ENCODE measurements at places on chromosomes 7 and 10. TPM values are rescaled to one million over a fixed set of nuclear protein-coding genes. Genes with fewer than 3 reads are reported as not detected.

DNA sequence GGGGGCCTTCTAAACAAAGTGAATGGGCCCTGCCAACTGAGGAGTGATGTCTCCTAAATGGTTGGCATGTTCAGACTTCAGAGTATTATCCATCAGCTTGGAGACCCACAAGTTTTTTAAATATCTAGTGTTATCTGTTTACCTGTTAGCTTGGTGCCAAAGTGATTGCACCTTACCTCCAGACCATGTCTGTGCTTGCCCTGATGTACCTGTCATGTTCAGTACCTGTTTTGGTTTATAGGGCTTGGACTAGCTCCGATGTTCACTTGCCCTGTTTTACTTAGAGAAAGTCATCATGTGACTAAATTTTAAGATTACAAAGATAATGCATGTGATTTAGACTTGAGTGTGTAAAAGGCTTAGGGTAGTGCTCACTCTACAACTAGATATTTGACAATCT, 67.7 kb downstream of the CNNM2 start:
- peaks cover 6% of the 10 kb centered on the region for H3K4me1 ChIP-seq
- H3K27ac ChIP-seq = no peak overlapping the region
- no peaks in the 10 kb centered on the region for H3K36me3 ChIP-seq
- no peak overlapping the region for H3K4me3 ChIP-seq
- no peaks in the 10 kb centered on the region for H3K27me3 ChIP-seq

- H3K27ac ChIP-seq = no peak overlapping the region
- no peaks in the 10 kb centered on the region for H3K36me3 ChIP-seq
- no peaks in the 10 kb centered on the region for H3K4me1 ChIP-seq
These were observed 223.2 kb downstream of the PTPRN2 start for GRCh38 chr7:158364451-158364850.

Gene NAT16
- total RNA-seq = not detected

Gene VKORC1L1
- 23.7 TPM for total RNA-seq

Gene PLEKHS1
- not detected for total RNA-seq

Gene LLCFC1
- total RNA-seq = not detected

DNA sequence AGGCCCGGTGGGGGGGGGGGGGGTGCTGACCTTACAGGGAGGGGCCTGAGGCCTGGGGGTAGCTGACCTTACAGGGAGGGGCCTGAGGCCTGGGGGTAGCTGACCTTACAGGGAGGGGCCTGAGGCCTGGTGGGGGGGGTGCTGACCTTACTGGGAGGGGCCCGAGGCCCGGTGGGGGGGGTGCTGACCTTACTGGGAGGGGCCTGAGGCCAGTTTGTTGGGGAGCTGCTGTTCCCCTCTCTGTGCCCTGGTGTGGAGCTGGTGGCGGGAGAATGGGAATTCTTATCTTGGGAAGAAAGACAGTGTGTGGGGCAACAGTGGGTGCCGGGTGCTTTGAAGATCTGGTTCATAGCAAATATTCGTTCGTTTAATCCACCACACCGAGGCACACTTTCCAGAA, 46.6 kb upstream of the CFAP46 start:
- DNase-seq = no peak
- no peak overlapping the region for H3K27ac ChIP-seq
- no peaks in the 10 kb centered on the region for H3K4me1 ChIP-seq
- no peaks in the 10 kb centered on the region for H3K27me3 ChIP-seq
- no peak overlapping the region for H3K4me3 ChIP-seq

GRCh38 chr10:7563368-7563767, 103.4 kb downstream of the ITIH5 start:
- no peaks in the 10 kb centered on the region for H3K27me3 ChIP-seq
- H3K4me1 ChIP-seq = peaks cover 43% of the 10 kb centered on the region
- H3K4me3 ChIP-seq = no peak overlapping the region
- peaks cover 6% of the 10 kb centered on the region for H3K36me3 ChIP-seq

Measured in esophagus muscularis mucosa (tissue), 4 donors.